ENCODE measurements at places on chromosomes 6 and 20.

DNA sequence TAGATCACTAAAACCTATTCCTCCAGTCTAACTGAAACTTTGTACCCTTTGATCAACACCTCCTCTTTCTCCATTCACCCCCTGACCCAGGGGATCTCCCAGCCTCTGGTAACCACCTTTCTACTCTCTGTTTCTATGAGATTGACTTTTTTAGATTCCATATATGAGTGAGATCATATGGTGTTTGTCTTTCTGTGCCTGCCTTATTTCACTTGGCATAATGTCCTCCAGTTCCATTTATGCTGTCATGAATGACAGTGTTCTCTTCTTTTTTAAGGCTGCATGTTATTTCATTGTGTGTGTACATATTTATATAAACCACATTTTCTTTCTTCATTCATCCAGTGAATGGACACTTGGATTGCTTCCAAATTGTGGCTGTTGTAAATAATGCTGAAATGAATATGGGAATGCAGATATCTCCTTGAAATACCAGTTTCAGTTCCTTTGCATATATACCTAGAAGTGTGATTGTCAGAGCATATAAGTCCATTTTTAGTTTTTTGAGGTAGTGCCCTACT is 57.7 kb downstream of the DHX35 start:
- no peak for DNase-seq

DNA sequence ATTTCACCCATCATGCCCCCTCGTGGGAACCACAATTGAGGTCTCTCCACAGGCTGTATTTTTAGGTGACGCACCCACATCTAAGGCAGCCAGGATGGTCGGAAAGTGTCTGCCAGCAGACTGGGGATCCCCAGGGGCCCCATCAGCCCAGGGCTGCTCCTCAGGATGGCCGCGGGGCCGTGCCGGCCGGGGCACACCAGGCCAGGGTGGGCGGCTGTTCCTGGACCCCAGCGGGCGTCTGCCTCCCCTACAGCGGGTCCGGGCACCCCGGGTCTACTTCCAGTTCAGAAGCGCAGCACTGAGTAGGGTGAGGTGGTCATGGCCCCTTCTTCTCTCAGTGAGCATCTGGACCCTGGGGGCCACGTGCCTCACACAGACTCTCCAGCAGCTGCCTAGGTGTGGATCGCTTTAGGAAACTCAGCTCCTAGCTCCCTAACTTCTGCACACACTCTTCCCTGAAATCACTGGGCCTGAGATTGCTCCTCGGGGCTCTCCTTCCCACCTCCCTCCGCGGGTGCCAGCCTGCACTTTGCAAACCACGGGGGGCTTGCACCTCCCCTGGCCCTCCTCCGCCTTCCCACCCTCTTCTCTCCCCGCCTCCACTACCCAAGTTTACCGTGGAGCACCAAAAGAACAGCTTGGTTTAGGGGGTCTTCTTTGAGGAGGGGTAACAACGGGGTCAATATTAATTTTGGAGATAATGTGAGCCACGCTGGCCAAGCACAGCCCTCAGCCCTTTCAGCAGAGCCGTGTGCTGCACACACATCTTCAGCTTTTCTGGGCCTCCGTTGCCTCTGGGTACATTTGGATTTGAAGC is 14.2 kb upstream of the FOXC1 start:
- DNase-seq, result no peak

DNA sequence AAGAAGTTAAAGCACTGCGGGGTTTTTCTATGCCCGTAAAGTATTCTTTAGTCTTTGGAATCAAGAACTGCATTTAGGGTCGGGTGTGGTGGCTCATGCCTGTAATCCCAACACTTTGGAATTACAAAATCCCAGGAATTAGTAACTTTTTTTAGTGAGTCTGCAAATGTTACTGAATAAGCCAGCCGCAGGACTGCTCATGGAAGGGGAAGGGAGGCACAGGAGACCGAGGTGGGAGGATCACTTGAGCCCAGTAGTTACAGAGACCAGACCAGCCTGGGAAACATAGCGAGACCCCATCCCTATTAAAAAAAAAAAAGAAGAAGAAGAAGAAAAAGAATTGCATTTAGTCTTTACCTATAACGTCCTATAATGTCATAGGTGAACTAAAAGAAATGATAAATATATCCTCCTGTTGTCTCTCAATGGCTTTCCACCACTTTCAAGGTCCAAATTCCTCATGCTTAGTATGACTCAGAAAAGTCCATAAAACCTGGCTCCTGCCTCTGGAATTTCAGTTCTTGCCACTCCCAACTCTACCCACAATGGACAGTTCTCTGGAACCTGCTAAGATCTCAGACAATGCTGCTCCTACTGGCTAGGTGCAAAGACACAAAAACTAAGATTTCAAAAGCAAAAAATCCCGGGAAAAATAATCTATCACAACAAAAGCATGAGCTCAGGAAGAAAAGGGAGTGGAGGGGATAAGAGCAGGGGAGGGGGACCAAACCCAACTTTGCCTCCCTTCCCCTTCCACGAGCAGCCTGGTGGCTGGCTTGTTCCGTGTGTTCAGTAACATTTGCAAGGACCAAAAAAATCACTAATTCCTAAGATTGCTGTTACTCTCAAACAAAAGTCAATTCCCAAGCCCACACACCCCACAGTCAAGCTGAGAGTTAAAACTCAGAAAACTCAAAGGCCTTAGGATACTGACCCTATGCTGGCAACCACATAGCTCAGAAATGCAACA is 39.0 kb downstream of the B4GALT5 start:
- DNase-seq, result no peak

DNA sequence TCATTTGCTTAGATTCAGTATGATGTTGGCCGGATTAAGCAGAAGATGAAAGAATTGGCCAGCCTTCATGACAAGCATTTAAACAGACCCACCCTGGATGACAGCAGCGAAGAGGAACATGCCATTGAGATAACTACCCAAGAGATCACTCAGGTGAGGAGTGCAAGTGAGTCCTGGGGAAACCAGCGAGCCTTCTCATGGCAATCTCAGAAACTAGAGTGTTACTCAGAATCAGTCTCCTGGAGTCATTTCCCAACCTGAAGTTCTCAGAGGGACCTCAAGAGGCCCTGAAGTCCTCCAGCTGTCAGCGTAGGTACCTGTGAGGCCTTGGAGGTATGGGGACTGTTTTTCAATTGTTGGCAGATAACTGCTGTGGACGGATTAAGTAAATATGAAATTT is 16.9 kb downstream of the STX16 start:
- no peak for DNase-seq

- no peak for DNase-seq
Observed at GRCh38 chr6:25010902-25011625, 75.3 kb upstream of the RIPOR2 start.

All from cortex of kidney (tissue), 1 donor.